Stimulated activated CD4-positive, alpha-beta T cell treated with anti-CD3 and anti-CD28 coated beads, TNF-alpha, amount 100 ng/mL, for 1 hour (primary cell): ENCODE measurements at places on chromosomes 7 and 10.

- DNase-seq, result no peak
Observed at GRCh38 chr7:33886149-33886623, 19.2 kb upstream of the BMPER start.

- DNase-seq, result no peak
Observed at GRCh38 chr7:2018569-2019460, 213.9 kb downstream of the MAD1L1 start.

DNA sequence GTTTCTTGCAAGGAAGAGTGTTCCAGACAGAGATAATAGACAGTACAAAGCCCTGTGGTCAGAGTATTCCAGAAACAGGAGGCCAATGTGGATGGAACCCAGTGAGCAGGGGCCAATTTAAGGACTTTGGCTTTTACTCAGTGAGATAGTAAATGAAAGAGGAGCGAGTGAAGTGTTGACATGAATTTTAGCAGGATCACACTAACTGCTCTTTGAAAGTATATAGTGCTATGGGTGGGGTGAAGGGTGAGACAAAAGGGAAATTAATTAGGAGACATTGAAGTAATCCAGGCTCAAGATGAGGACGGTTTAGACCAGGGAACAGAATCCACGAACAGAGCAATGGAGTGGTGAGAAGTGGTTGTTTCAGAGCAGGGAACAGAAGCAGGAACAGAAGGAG, 62.2 kb upstream of the TES start:
- DNase-seq, result no peak

- DNase-seq, result peak; percentile 14
Observed at GRCh38 chr7:50450590-50451032, 461 bp upstream of the FIGNL1 start.

DNA sequence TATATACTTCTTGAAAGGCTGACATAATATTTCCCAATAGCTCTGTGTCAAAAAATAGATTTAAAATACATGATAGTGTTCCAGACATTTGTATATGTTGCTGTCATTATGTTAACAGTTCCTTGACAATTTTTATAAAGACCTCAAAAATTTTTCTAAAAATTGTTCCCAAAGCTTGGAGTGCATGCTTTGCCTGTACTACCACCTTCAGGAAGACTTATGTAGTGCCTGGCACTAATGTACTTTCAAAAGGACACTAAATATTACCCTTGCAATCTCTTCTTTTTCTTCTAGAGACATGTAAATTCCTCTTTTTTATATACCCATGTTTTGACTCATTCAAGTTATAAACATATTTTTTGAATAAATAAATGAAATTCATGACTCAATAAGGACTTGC, 48.0 kb upstream of the SP8 start:
- DNase-seq, result no peak

- DNase-seq, result no peak
Observed at GRCh38 chr10:14781763-14782162, 7.1 kb upstream of the FAM107B start.

GRCh38 chr10:11746883-11747539, 4.8 kb downstream of the ECHDC3 start:
- no peak for DNase-seq

DNA sequence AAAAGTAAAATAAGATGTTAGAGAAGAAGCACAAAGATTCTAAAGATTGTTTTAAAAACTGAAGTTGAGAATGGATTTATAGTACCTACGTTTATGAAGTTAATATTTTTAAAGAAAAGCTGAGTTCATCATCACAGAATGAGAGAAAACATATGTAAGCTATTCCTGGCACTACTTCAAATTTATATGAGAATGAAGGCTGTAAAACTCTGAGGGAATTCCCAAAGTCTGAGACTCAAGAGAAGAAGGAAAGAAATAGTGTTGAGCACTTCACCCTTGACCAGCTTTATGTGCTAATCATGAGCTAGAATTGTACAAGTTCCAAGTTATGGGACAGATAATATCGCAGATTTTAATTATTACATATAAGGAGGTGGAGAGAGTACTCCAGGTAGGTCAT, 323.7 kb upstream of the GNAI1 start:
- no peak for DNase-seq

- DNase-seq, result no peak
Observed at GRCh38 chr10:121104476-121105111, 253.4 kb downstream of the WDR11 start.

DNA sequence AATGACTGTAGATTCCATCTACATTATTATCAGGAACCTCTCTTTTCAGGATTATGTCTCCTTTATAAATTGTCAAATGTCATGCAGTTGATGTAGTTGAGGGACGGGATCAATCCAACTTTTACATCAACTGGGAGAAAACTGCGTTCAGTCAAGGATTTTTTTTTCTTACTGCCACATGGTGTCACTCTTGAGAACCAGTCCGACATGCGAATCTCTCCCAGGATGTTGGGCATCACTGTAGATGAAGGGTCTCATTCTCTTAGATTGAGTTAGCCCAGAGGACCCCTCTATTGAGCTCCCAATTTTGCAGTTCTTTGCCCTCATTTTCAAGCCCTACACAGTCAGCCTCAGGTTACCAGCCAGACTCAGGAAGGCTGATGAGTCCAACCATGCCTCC, 120.3 kb upstream of the PTPRZ1 start:
- DNase-seq, result no peak

DNA sequence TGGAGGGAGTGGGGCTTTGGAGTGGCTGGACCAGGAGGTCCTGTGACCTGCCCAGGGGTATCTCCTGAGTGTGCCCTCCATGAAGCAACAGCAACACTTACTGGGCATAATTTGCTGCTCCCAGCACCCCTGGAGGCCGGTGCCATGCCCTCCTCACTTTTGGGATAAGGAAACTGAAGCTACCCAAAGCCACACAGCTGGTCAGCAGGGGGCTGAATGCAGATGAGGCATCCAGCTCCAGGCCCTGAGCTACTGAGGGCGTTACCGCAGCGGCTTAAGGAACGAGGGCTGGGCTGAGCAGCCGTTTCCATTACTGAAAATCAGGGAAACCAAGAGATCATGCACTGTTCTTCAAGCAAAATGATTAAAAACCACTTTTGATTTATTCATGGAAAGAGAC, 408.9 kb downstream of the GLRX3 start:
- DNase-seq, result no peak

GRCh38 chr7:31688996-31689395, 2.0 kb downstream of the PPP1R17 start:
- DNase-seq, result no peak

GRCh38 chr7:137772316-137772715, 74.5 kb downstream of the DGKI start:
- no peak for DNase-seq

DNA sequence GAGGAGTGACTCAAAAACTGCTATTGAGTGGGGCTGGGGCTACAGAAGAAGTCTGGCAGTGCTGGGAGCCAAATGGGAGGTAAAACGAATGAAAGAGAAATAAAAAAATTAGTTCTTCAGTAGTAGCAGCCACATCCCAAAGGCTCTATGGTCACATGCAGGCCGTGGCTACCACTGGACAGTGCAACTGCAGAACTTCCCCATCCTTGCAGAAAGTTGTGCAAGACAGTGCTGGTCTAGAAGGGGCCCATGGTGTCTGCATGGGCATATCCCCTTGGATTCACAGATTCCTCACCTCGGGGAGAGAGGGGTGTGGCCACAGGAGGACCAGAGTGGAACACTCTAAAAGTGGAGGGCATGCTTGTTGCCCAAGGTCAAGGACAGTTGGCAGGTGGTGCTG, 47.6 kb downstream of the RPS24 start:
- no peak for DNase-seq

GRCh38 chr7:108328174-108328651, 128.0 kb downstream of the NRCAM start:
- no peak for DNase-seq

DNA sequence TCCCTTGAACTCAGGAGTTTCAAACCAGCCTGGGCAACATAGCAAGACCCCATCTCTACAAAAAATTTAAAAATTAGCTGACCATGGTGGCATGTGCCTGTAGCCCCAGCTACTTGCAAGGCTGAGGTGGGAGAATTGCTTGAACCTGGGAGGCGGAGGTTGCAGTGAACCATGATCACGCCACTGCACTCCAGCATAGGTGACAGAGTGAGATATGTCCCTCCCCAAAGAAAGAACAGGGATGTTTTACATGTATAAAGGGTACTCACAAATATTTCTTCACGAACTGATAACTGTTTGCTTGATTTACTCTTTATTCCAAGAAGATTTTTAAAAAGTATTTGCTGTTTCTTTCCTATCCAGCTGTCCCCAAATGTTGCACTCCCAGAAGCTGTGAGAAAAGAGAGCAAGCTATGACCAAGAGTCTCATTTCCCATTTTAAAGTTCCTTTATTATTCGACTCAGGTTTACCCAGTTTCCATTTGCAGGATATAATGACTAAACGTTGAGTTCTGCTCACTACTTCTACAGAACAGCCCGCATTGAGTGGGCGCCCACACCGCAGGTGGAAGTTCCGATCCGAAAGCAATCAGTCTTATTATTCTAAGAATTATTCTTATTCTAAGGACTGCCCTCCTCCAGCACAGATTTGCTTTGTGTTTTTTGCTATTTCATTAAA, 90.7 kb downstream of the APBB1IP start:
- no peak for DNase-seq

DNA sequence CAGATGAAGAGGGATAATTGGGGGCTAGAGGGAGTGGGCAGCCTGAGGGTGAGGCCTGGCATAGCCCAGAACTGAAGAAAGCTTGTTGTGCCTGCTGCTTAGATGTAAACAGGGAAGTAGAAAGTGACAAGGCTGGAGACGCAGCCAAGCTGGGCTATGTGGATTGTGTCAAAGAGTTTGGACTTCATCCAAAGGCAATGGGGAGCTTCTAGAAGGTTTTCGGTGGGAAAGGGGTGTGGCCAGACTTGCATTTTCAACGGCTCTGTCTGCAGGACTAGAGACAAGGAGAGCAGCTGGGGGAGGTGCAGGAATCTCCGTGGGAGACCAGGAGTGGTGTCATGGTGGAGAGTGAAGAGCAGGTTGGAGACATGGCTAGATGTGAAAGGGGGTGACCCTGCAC, 48.8 kb downstream of the GOLGA7B start:
- no peak for DNase-seq

DNA sequence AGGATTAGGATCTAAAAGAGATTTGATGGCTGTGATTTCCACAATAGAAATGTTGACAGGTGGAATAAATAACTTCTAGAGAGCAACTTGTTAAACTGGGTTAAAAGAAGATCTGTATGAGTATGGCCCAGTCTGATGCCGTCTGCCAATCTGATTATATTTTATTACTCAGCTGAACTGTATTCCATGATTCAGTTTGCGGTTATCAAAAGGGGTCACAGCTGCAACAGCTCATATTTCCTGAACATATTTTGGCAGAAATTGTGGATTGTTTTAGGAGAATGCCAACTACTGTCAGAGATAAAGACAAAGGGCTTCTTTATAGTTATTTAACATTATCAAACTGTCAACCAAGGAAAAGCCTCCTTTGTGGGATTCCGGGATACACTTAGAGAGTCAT, 244.8 kb upstream of the MINDY3 start:
- DNase-seq, result no peak

DNA sequence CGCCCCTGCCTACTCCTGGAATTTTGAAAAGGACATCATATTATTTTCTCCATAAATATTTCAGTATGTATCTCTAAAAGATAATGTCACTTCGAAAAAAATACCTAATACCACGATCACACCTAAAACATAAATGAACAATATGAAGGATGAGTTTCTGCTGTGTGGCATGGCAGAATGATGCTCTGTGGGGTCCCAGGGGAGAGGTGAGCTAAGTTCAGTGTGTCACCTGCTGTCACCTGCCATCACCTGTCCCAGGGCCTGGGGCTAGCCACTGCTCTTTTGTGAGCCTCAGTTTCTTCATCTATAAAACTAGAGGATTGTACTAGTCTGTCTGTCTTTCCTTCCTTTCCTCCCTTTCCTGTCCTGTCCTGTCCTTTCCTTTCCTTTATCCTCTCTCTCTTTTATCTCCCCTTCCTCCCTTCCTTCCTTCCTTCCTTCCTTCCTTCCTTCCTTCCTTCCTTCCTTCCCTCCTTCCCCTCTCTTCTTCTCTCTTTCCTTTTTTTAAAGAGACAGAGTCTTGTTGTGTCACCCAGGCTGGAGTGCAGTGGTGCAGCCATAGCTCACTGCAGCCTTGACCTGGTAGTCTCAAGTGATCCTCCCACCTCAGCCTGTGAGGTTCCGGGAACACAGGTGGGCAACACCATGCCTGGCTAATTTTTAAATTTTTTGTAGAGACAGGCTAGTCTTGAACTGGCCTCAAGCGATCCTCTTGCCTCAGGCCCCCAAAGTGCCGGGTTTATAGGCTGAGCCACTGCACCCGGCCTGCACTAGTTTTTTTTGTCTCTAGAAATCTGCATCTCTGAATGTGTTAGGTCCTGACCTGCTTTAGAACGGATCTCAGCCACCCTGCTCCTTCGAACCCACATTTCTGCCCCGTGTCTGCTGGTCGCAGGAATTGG, 43.1 kb downstream of the CUX1 start:
- no peak for DNase-seq

DNA sequence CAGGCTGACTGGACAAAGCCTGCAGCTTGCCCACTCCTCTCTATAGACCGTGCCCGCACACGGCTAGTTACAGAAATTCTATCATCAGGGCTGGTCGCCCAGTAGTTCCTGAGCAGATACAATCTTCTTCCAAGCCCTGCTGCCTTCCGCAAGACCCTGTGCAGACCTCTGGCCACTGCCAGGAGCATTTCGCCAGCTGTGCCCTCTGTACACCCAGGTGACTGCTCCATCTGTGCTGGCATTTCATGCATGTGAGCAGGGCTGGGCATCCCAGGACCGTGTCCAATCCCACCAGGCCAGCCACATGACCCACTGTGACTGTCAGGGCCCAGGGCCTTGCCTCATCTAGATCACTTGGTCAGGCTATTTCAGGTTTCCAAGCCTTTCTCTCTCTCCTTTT, 36.9 kb downstream of the HSPA12A start:
- no peak for DNase-seq

DNA sequence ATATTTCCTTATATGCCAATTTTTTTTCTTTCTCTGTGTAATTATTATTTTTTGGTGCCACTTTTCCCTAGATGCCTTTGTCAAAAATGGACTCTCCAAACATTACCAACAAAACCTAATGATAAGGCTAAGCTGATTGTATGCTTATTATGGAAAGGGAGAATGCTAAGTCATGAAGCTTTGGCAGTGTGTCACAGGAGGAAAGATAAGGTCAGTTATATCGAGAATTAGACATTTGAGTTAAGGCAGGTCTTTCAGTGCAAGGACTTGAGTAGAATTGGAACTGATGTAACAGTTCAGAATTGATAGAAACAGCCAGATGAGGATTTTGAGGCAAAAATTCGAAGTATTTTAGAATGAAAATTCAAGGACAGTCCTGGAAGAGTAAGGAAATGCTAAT, 16.8 kb upstream of the MALRD1 start:
- no peak for DNase-seq
